ENCODE measurements at places on chromosomes 6 and 20. TPM values are rescaled to one million over a fixed set of nuclear protein-coding genes. Genes with fewer than 3 reads are reported as not detected.

DNA sequence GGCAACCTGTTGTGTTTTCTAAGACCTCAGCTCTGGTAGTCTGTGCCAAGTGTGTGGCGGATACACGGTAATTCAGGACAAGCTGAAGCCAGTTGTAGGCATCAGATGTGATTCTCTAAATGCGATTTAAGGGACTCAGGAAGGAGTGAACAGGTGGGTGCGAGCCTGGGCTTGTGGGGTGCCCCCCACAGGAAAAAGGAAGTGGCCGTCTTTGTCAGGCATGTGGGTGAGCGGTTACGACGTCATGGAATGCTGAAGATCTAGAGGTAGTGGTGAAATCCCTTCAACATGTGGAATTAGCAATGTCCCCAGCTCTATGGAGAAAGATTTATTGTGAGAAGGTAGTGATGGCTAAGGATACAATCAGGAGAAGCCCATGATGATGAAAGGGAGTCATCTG, 95.1 kb upstream of the EXOC2 start:
- no peak for DNase-seq

Gene CAPN11
- 1.9 TPM for total RNA-seq

Gene CGA
- not detected for total RNA-seq

Gene SGK2
- under 0.01 TPM for total RNA-seq

Gene NFS1
- total RNA-seq: 15.1 TPM

DNA sequence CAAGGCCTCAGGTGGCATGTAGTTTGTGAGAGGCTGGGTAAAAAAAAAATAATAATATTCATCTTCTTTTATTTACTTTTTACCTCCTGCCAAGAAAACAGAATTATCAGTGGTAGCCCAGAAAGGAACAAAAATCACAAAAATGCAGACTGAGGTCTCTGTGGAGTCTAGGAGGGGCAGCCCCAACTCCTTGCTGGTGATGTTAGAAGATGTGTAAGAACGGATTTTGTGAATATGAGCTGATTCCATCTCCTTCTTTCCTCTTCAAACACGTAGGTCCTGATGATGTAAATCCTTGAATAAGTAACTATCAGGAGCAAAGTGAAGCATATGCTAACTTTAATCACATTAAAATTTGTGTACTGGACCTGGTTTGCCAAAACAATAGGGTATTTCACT, 226.8 kb downstream of the EYA4 start:
- no peak for DNase-seq

All from dermis microvascular lymphatic vessel endothelial cell (primary cell).